ENCODE measurements at places on chromosomes 7 and 10.

DNA sequence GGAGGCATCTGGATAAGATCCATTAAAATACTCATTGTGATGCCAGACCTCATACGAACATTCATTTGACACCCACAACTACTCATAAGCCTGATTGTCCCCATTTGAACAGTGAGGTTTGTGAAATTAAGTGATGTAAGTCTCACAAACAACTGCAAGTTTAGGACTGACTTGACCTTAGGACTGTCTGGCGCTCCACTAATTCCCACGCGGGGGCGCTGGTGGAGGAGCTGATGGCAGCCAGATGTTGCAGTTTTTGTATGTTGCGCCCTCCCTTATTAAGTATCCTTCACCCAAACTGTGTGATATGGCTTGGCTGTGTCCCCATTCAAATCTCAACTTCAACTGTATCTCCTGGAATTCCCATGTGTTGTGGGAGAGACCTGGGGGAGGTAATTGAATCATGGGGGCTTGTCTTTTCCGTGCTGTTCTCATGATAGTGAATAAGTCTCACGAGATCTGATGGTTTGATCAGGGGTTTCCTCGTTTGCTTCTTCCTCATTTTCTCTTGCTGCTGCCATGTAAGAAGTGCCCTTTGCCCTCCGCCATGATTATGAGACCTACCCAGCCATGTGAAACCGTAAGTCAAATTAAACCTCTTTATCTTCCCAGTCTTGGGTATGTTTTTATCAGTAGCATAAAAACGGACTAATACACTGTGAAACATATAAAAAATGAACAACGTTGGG lies 20.3 kb upstream of the TIAL1 start:
- no peak for DNase-seq

- DNase-seq = no peak
Observed at GRCh38 chr10:72783410-72783833, 91.5 kb downstream of the MCU start.

GRCh38 chr7:98795741-98796493 lies 73.9 kb downstream of the TMEM130 start:
- no peak for DNase-seq

DNA sequence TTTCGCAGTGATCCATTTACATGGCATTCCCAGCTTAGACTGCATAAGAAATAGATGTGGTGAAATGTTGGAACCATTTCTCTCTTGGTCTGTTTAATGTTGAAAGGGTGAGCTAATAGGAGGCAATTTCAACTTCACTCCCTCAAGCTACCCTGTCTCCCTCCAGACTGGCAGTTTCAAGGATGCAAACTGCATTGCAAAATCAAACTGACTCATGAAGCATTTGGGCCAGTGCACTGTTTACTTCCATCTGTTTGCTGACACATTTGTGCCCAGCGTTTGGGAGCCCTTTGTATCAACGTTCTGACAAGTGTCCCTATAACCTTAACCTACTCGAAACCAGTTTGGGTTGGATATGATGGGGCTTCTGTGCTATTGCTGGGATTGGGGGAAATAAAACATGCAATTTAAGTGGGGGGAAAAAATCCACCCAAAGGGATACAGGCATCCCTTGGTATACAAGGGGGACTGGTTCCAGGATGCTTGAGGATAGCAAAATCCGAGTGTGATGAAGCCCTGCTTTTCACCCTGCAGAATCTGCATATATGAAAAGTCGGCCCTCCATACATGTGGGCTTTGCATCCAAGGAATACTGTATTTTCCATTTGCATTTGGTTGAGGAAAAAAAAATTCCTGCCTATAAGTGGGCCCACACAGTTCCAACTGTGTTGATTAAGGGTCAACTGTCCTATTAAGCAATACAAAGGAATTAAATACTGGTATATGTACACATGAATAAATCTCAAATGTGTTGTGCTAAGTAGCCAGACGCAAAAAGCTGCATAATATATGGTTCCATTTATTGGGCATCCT lies 15.6 kb downstream of the RHEB start:
- DNase-seq = no peak

DNA sequence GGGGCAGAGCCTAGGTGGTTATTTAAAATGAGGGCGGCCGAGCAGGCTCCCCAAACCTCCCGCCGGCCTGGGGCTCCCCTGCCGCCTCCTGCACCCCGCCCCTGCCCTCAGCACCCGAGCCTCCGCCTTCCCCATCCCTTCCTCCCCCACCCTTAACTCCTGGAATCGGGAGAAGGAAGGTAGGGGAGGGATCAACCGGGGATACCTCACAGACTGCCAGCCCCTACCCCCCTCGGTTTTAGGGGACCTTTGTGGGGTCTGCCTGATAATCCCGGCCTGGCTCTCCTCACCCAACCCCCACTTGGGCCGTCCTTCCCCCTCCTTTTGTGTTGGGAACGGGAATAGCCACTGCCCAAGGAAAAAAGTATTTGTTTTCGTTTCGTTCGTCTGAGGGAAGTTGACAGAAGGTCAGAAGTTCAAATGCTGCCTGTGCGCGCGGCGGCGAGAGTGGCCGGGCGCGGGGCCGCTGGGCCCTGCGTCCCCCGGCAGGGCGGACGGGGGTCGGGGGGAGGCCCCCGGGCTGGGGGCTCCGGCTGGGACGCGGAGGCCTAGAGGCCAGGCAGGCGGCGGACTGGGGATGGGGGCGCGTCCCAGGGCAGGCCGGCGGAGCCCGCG lies 2.8 kb downstream of the SHH start:
- no peak for DNase-seq

- DNase-seq = no peak
Observed at GRCh38 chr10:96345222-96345621, 13.6 kb downstream of the OPALIN start.

GRCh38 chr7:4745265-4745919 lies 30.0 kb upstream of the AP5Z1 start:
- DNase-seq = no peak

GRCh38 chr10:51204066-51204465 lies 129.8 kb downstream of the PRKG1 start:
- no peak for DNase-seq

DNA sequence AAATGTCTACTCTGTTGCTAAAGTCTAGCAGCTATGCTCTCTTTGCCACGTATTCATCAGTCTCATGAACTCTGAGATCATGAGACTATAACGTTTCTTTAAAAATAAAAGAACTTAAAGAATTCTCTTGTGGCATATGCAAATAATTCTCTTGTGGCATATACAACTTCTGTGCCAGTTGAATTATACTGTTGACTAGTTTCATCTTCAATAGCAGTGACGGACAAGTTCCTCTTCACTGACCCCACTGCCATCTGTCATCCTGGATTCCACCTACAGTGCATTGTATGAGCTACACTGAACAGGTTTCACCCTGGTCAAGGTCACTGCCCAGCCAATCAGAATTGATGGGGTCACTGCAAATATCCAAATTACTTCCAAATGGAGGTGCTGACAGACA lies 88.2 kb downstream of the CD36 start:
- no peak for DNase-seq

DNA sequence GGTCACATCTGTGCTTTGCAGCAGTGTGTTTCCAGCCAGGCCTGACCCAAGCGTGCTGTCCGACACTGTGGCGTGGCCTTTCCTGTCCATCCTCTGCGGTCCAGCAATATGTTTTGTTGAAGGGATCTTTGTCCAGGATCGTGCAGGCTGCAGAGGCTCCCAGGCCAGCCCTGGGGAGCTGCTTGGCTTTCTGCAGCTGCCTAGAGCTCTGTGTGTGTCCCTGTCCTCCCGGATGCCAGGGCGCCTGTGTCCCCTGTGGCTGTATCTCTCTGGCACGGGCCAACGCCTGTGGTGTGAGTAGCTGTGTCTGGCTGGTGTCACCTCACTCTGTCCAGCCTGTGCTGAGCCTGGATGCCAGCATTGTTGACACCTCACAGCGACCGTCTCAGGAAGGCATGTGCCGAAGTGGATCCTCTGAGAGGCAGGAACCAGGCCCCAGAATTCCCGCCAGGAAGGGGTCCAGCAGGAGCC lies 94.5 kb downstream of the INPP5A start:
- no peak for DNase-seq

GRCh38 chr10:80279146-80279545 lies 10.3 kb downstream of the MAT1A start:
- DNase-seq = no peak

GRCh38 chr7:82441669-82442478 lies 1.7 kb downstream of the CACNA2D1 start:
- DNase-seq = no peak

- DNase-seq = no peak
Observed at GRCh38 chr7:91343420-91343960, 79.3 kb downstream of the FZD1 start.

- no peak for DNase-seq
Observed at GRCh38 chr7:153022475-153023193, 263.1 kb downstream of the ACTR3B start.

DNA sequence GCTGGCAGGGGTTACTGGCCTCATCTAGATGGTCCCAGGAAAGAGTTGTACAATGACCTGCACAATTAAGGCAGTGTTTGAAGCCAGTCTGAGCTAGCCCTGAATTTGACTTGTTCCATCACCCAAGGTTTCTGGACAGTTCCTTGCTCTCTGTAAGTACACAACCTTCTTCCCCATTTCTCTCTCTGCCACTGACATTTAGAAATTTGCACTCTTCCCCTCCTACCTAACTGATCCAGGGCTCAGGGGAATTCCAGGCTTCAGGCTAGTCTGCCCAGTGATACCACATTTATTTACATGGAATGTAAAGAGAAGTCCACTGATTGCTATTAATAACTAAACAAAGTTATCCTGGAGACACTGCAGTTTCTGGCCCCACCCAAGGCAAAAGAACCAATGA lies 139.0 kb upstream of the GPR26 start:
- no peak for DNase-seq

DNA sequence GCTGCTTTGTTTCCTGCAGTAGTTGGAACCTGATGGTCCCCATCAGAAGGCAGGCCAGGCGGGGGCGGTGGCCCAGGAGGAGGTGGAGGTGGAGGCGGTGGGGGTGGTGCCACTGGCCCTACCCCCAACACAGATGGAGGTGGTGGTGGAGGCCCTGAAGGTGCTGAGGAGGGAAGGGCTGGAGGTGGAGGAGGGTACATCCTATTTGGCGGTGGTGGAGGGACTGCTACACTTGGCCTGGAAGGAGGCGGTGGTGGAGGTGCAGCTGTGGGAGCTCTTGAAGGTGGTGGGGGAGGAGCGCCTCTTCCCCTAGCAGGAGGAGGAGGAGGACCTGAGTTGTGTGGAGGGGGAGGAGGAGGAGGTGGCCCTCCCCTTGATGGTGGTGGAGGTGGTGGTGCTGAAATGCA lies 36.8 kb downstream of the LMOD2 start:
- no peak for DNase-seq

GRCh38 chr7:85890244-85890811 lies 703.5 kb upstream of the SEMA3D start:
- DNase-seq = no peak

GRCh38 chr10:132840698-132841614 lies 55.0 kb upstream of the NKX6-2 start:
- no peak for DNase-seq

- no peak for DNase-seq
Observed at GRCh38 chr10:75967491-75967890, 536.1 kb downstream of the LRMDA start.

GRCh38 chr7:24706211-24707170 lies 50.8 kb downstream of the GSDME start:
- DNase-seq = no peak

GRCh38 chr10:6958711-6959110 lies 378.6 kb upstream of the PRKCQ start:
- DNase-seq = no peak

DNA sequence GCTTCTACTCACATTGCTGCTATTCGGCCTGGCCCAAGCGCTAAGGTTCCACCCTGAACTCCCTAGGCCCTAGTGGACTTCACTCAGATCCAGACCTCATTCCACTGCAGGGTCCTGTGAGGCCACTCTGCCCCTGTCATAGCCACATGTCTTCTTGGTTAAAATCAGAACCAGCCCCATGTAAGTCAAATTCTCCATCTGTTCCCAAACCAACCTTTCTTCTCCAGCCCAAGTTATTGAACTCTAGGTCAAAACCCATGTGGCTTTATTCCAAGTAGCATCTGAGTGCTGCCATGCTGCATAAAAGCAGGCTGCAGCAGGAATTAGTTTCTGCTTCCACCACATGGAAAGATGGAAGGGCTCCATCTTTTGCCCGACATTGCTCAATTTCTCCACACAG lies 281.2 kb downstream of the SNX13 start:
- DNase-seq = no peak

DNA sequence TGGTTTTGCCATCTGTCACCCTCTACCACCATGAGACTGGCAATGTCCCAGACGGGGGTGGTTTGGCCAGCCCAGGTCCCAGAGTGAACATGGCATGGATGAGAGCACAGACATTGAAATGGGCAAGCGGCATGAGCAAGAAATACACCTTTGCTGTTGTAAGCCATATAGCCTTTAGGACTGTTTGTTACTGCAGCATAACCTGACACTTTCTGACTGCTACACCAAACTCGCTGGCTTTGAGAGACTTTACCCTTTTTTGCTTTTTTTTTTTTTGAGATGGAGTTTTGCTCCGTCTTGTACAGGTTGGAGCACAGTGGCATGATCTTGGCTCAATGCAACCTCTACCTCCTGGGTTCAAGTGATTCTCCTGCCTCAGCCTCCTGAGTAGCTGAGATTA lies 5.2 kb upstream of the MUC3A start:
- DNase-seq = no peak

DNA sequence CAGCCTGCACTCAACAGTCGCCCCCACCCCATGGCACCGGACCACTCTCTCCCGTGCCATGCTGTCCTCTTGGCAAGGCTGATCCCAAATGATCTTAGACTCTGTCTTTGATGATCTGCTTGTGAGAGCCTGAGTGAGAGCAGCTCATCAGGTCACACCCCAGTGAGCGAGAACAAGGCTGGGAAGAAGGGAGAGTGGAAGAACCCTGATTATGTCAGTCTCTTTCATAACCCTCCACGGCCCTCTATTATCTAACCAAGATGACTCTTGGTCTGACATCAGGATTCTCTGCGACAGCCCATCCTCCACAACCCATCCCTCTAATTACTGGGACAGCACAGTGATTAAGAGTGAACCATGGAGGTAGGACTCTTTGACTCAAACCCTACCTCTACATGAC lies 53.1 kb upstream of the C7orf33 start:
- DNase-seq = no peak

DNA sequence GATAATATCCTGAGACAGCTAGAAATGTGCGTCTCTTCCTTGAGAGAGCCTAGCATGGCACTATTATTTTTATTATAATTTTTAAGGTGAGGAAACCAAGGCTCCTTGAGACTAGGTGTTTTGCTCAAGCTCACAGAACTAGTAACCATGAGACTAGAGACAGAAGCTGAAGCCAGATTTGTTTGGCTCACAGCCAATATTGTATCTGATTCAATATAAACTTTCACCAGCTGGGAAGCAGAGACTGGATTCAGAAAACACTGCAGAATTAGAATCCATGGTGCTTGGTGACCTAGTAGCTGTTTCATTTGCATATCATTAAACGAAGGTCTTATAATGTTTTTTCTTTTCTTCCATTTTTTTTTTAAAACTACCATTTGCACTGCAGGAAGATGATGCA lies 64.4 kb downstream of the DNAJB9 start:
- no peak for DNase-seq

DNA sequence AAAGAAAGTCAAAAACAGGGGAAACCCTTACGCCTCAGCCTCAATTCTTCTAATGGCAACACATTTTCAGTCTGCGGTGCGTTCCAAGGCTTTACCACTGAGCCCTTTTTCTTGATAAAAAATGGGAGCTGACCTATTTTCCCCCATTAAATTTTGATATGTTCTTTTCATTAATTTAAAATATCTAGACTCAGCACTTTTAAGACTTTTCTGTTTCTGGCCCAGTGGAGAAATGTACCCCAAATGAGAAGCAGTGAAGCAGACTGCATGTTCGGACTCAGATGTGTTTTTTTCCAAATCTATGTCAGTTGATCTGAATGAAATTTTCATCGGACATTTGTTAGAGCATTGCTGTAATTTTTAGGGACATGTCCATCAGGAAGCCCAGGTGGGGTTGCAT lies 126.2 kb downstream of the SEC23IP start:
- no peak for DNase-seq
